ENCODE measurements at places on chromosomes 16 and 17. TPM values are rescaled to one million over a fixed set of nuclear protein-coding genes. Genes with fewer than 3 reads are reported as not detected.

GRCh38 chr17:74145756-74146155 is 57.7 kb upstream of the RPL38 start:
- H3K27ac ChIP-seq: no peak overlapping the region
- no peaks in the 10 kb centered on the region for H3K36me3 ChIP-seq
- no peak for DNase-seq
- H3K27me3 ChIP-seq: peaks cover 2% of the 10 kb centered on the region

DNA sequence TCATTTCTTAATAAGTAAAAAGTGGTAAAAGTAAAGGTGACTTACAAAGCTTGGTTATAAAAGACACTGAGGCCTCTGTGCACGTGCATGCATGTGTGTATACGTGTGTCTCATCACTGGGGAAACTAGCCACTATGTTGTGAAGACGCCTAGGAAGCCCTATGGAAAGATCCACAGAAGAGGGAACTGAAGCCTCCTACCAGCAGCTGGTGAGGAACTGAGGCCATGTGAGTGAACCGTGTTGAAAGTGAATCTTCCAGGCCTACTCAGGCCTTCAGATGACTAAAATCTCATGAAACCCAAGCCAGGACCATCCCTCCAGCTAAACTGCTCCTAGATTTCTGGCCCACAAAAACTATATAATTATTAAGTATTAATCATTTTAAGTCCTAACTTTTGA is 23.7 kb downstream of the PHLPP2 start:
- H3K27ac ChIP-seq: no peak overlapping the region
- no peaks in the 10 kb centered on the region for H3K27me3 ChIP-seq
- peaks cover 3% of the 10 kb centered on the region for H3K4me1 ChIP-seq
- peak; percentile 49 for DNase-seq
- no peaks in the 10 kb centered on the region for H3K36me3 ChIP-seq
- no peak overlapping the region for H3K4me3 ChIP-seq

DNA sequence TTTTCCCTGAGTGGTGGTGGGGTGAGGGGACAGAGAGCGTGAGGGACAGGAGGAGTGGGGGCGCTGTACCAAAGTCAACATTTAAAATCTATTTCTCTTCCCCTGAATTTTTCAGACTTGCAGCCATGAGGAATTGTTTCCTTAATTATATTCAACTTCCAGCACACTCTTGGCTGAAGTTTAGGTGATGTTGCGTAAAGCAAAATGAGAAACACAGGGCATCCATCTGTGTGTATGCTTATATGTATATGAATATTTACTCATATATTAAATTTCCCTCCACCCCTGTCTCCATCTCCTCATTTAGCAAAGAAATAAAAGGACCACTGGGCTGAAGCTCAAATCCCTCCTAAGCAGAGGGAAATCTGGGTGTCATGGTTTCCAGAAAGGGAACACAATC is 218.1 kb downstream of the XYLT1 start:
- H3K36me3 ChIP-seq: peaks cover 26% of the 10 kb centered on the region
- H3K27me3 ChIP-seq: no peaks in the 10 kb centered on the region
- H3K4me1 ChIP-seq: peaks cover 15% of the 10 kb centered on the region

DNA sequence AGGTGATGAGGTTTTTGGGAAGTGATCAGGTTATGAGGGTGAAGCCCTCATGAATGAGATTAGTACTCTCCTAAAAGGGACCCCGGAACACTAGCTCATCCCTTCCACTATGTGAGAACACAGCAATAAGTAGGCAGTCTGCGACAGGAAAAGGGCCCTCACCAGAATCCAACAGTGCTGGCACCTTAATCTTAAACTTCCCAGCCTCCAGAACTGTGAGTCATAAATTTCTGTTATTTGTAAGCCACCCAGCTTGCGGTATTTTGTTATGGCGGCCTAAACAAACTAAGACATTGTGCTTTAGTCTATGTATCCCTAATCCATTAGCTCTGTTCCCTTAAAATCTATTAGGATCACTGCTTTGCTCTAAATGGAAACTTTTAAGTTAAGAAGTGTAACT is 8.5 kb downstream of the SLFN12 start:
- H3K27ac ChIP-seq: no peak overlapping the region
- H3K27me3 ChIP-seq: no peaks in the 10 kb centered on the region
- peaks cover 46% of the 10 kb centered on the region for H3K36me3 ChIP-seq
- no peak overlapping the region for H3K4me3 ChIP-seq
- DNase-seq: no peak

DNA sequence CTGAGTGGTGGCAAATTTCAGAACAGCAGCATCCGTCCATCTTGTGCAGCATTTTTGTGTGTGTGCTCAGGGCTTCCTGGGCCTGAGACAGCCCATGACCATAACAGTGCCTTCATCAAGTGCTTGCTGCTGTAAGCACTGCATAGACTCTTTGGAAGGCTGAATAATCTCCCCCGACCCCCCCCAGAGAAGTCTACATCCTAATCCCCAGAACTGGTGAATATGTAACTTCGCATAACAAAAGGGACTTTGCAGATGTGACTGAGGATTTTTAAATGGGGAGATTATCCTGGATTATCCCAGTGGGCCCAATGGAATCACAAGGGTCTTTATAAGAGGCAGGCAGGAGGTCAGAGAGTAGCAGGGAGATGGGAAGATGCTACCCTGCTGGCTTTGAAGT is 50.6 kb downstream of the TMC5 start:
- H3K4me1 ChIP-seq: no peaks in the 10 kb centered on the region
- DNase-seq: no peak
- no peaks in the 10 kb centered on the region for H3K36me3 ChIP-seq
- no peak overlapping the region for H3K27ac ChIP-seq
- no peaks in the 10 kb centered on the region for H3K27me3 ChIP-seq

- no peak overlapping the region for H3K4me3 ChIP-seq
- DNase-seq: no peak
- H3K36me3 ChIP-seq: no peaks in the 10 kb centered on the region
- H3K27me3 ChIP-seq: peaks cover 16% of the 10 kb centered on the region
- no peak overlapping the region for H3K27ac ChIP-seq
Measured at GRCh38 chr16:90047714-90048346, 28.6 kb upstream of the DBNDD1 start.

SPIRE2 gene
- total RNA-seq: 2.0 TPM

PIGL gene
- total RNA-seq: 41.5 TPM

ZNF652 gene
- 4.5 TPM for total RNA-seq

SOCS1 gene
- total RNA-seq: 152 TPM

DLX3 gene
- total RNA-seq: not detected

TMEM204 gene
- total RNA-seq: 20.8 TPM

Data from activated CD4-positive, alpha-beta T cell treated with anti-CD3 and anti-CD28 coated beads, Interleukin-2, amount 10 ng/mL, durations not matched to agents 24 days and 14 days (primary cell).